HCT116 (cell line): ENCODE measurements at places on chromosomes 2 and 18.

DNA sequence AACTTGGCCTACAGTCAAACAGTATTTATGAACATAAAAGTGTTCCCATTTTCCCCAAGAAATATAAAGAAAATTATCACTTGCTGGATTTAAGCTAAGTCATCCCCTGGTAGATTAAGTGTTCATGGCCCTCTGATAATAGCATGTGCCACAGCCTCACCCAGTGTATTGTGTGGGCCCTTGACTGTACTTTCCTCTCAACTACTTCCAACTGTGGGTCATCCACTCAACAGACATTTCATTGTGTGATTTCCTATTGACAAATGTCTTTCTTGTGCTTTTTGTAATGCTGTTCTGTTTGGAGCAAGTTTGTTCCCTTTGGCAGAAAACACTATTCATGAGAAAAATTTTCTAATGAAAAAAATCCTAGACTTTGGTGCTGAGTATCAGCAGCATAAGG is 48.4 kb upstream of the TMEM17 start:
- DNase-seq = no peak

DNA sequence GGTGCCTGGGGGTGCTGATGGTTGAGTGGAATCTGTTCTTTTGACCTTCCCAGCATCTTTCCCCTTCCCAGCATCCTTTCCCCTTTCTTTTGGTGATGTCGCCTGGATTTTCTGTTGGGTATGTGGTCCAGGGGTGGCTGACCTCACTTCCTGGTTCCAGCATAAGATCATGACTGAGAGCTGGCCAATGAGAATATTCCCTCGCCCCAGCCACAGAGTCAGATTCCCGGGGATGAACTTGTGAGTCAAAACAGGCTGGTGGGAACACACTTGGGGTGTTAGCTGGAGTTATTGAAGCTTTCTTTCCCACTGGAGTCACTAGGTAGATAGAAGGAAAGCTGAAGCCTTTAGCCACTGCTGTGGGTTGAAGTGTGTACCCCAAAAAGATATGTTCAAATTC is 28.0 kb upstream of the FOSL2 start:
- DNase-seq = no peak

GRCh38 chr2:27016801-27017325 is 15.9 kb upstream of the TMEM214 start:
- DNase-seq = peak; percentile 50

- DNase-seq = no peak
These were observed 482.3 kb downstream of the TNS1 start for GRCh38 chr2:217520356-217521010.

DNA sequence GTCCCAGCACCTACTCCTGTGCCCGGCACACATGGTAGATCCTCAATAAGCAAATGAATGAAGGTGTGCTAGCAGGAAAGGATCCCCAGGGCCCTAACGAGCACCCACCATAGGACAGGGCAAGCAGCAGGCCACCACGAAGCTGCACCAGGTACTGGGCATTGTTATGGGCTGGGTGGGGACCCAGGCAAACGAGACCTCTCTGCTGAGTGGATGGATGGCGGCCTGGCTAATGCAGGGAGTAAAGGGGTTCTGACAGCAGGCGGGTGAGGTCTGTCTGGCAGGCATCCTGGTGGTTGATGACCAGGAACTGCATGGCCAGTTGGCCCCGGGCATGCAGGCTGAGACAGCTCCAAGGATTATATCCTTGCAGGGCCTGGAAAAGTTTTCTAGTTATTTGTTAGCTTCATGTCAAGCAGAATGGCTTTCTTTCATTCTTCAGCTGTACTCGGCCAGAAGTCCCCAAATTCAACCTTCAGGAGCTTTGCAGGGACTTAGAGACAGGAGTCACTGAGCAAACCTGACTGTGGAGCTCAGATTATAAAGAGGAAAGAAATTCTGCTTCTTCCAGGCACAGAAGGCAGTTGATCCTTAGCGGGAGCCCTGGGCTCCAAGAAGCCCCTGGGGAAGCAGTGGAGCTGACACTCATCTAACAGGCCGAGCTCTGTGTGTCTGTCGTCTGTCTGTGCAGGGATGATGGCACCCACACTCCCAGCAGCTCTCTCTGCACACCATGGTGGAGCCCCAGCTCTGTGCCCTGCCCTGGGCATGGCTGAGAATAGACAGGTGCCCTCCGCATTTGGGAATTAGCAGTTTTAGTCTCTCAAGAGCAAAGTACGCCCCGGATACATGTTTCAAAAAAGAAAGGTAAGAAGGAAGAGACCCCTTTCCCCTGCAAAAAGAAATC is 51.2 kb downstream of the SDC1 start:
- DNase-seq = no peak

DNA sequence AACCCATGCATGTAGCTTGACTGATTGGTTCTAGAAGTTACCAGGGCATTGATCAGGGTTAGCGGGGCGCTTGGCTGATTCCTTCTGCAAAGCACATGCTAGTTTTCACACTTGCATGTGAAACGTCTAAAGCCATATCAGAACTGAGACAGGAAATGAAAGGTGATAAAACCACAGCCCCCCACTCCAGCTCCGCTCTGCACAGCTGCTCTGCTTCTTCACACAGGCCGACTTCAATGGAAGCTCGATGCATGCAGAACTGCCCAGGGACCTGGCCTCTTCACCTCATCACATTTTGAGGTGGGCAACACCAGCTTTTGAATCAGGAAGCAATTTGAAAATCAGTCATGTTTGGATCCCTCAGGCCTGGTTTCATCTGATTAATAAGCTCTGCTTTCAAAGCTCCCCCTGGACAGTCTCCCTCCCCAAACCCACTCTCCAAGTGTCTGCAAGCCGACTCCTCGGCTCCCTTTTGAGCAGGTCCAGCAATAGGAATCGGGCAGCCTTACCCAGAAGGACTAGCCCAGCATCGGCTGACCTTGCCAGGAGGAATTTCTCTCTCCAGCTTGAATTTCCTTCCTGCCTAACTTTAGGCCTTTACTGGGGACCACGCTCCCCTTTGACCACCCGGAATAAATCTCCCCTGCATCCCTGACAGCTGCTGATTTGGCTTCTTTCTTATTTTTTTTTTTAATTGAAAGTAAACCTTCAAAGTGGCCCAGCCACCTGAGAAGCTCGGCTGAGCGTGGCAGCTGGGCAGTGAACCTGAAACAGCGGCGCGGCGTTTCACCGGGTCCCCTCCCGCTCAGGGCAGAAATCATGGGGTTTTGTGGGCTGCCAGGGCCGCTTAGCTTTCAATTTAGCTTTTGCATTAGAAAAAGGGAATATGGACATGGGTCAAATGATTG is 31.7 kb downstream of the HRH4 start:
- no peak for DNase-seq

DNA sequence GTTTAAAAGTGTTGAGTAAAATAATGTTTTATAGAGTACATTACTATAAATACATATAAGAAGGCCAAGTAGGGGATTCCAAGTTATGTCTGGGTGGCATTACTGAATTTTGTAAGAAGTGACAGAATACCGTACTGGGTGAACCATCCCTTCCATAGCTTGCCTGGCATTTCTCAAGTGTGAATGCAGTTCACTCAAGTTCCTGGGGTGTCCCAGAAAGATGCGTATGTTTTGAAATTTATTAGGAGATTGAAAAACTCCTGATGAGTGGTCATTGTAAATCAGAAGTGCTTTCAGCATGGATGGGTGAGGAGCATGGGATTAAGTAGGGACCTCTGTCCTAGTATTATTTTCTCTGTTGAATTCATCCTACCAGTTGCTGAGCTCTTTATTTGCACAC is 103.2 kb downstream of the VAPA start:
- DNase-seq = no peak

DNA sequence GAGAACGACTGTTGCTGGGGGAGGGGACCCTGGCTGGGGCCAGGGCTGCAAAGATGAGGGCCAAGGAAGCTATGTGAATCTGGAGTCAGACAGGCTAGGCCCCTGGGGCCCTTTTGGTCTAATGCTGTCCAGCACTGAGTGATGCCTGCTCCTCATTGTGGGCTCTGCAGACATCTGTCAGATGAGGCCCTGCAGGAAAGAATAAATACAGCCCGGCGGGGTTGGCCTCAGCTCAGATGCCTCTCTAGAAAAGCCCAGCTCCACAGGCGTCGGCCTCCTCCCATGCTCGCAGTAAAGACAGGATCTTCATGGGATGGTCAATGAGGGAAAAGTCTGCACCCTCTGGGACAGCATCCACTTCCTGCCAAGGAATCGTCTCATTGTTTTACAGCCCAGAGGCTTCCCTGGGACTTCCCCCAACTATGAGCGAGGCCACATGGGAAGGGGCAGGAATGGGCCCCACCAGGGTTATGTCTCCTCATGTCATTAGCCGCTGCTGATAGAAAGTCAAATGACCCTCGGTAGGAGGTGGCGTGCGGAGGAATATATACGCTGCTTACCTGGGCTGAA is 125.8 kb upstream of the GLI2 start:
- DNase-seq = no peak

- DNase-seq = peak; percentile 83
These were observed 37.9 kb downstream of the MOGAT1 start for GRCh38 chr2:222709191-222709891.

GRCh38 chr18:50424877-50425690 is 50.2 kb downstream of the SKA1 start:
- DNase-seq = no peak

- peak; percentile 6 for DNase-seq
These were observed 64.2 kb downstream of the EMX1 start for GRCh38 chr2:72981536-72981935.

DNA sequence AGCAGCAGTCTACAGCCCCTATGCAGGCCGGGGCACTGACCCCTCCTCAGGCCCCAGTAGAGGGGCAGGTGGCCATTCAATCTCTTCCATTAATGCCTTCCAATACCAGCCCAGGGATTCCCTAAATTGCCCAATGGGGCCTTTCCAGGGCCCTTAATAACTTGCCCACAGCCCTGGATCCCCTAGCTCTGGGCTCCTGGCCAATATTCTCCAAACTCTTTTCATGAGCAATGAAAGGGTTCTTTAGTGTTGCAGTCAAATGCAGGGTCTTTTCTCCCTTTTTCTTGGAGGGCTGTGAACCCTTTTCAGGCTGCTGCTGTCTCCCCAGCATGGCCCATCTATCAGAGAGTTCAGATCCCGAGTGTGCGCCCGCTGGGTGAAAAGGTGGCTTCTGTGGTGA is 41.3 kb upstream of the SLC1A4 start:
- no peak for DNase-seq

GRCh38 chr18:7786569-7786968 is 219.5 kb downstream of the PTPRM start:
- DNase-seq = no peak

- no peak for DNase-seq
These were observed 352.4 kb downstream of the ZNF516 start for GRCh38 chr18:76142611-76143010.

GRCh38 chr2:135744760-135745314 is 3.2 kb downstream of the UBXN4 start:
- no peak for DNase-seq
